ENCODE measurements at places on chromosomes 12 and 14. TPM values are rescaled to one million over a fixed set of nuclear protein-coding genes. Genes with fewer than 3 reads are reported as not detected.

NUAK1 gene
- 9.3 TPM for total RNA-seq

GRCh38 chr14:61475316-61475715 is 153.9 kb downstream of the PRKCH start:
- no peaks in the 10 kb centered on the region for H3K36me3 ChIP-seq
- H3K4me1 ChIP-seq = peaks cover 36% of the 10 kb centered on the region
- H3K27me3 ChIP-seq = no peaks in the 10 kb centered on the region

- no peaks in the 10 kb centered on the region for H3K27me3 ChIP-seq
- no peak overlapping the region for H3K4me3 ChIP-seq
Measured at GRCh38 chr12:25997201-25997963, 38.9 kb downstream of the RASSF8 start.

DNA sequence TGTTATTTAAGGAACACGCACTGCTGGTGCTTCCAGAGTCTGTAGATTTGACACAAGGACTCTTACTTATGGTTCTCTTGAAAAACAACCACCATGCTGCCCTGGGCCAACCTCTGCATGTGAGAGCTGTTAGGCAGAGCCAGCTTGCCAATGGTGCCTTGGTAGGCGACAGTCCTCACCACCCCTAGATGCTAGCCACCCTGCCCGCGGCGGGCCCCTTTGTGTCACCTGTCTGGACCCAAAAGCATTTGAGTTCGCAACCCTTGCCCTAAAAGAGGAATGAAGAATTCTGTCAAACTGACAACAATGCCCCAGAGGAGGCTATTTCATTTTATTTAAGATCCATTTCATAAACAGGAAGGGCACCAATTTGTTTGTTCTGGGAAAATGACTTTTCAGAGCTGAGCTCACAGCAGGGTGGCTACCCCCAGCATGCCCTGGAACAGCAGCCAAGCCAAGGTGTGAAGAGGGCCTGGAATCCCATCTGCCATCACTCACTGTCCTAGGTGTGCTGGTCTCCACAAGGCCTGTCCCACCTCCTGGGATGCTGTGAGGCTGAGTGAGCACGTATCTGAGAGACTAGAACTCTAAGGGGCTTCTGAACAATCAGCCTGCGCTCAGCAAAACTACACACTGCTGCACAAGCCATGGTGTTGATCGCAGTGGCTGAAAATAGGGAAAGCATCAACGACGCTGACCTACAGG is 63.8 kb upstream of the FZD10 start:
- H3K27me3 ChIP-seq = no peaks in the 10 kb centered on the region
- H3K4me1 ChIP-seq = no peaks in the 10 kb centered on the region
- no peak for DNase-seq
- H3K27ac ChIP-seq = no peak overlapping the region

GRCh38 chr12:50053583-50053982 is 3.8 kb upstream of the ASIC1 start:
- peaks cover 6% of the 10 kb centered on the region for H3K27me3 ChIP-seq
- no peak overlapping the region for H3K27ac ChIP-seq

DNA sequence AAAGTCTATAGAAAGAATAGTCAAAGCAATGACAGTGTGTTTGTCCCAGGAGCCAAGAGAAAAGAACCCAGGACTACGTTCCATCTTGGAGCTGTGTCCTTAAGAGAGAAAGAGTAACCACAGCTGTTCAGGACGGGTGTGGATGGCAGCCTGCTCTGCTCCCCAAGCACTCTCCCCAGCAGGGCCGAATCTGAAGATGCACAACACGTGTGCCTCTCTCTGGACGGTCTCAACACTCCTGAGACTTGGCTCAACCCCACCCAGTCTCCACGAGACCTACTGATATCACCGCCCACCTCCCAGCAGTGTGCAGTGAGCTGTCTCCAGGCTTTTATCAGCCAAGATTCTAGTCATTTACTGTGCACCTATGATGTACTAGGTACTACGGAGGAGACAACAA is 27.3 kb upstream of the ANO2 start:
- H3K27me3 ChIP-seq = peaks cover 3% of the 10 kb centered on the region
- no peak for DNase-seq
- H3K36me3 ChIP-seq = no peaks in the 10 kb centered on the region
- H3K27ac ChIP-seq = no peak overlapping the region

DNA sequence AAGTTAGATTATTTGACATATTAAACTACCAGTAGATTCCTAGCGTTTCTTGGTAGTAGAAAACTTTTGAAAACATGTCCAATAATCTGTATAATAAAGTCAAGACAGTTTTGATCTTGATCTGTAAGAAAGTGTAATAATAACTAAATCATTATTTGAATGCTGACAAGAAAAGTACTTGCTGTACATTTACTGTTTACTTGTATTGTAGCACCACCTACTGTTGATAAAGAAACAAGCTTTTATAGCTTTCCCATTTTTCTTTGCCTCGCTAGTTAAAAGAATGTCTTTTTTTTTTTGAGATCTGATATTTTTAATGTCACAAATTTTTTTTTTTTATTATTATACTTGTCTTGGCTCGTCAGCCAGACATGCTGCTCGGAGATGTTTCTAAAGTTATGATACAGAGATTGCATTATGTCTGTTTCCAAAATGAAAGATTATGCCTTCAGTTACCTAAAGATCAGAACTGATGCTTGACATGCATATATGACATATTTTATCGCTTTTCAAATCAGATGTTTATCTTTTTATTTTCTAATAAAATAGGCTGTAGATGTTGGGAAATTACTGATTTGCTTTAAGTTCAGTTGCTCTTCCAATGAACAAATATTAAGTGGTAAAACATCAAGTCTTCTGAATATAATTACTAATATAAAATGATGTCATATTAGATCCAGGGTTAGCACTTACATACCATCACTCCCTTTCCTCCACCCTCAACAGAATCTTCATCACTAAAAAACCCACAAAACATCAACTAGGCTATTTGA is 140.5 kb downstream of the AKAP6 start:
- H3K27me3 ChIP-seq = no peaks in the 10 kb centered on the region
- no peak for DNase-seq
- no peak overlapping the region for H3K4me3 ChIP-seq
- peaks cover 14% of the 10 kb centered on the region for H3K4me1 ChIP-seq
